Stimulated activated CD8-positive, alpha-beta memory T cell treated with anti-CD3 and anti-CD28 coated beads, Interleukin-7, amount 100 ng/mL, for 4 hours (primary cell): ENCODE measurements at places on chromosomes 7 and 10.

DNA sequence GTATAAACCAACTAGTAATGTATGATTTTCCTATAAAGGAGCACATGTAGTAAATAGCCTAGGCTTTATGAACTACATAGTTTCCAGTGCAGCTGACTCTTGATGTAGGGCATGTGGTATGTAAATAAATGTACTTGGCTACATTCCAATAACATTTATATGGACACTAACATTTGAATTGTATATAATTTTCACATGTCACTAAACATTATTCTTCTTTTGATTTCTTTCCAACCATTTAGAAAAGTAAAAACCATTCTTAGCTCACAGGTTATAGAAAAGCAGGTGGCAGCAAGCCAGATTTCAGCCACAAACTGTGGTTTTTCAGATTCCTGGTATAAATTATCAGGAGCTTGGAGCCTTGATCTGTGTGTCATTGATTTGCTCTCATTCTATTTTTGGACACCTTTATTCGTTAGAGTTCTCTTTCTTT, 1182.0 kb downstream of the CNTNAP2 start:
- DNase-seq: no peak

- no peak for DNase-seq
Observed at GRCh38 chr10:97363071-97363470, 28.5 kb upstream of the FRAT2 start.

- DNase-seq: no peak
Observed at GRCh38 chr7:4015996-4016395, 666.1 kb upstream of the FOXK1 start.

GRCh38 chr7:6284055-6284400, 11.6 kb upstream of the CYTH3 start:
- DNase-seq: no peak

DNA sequence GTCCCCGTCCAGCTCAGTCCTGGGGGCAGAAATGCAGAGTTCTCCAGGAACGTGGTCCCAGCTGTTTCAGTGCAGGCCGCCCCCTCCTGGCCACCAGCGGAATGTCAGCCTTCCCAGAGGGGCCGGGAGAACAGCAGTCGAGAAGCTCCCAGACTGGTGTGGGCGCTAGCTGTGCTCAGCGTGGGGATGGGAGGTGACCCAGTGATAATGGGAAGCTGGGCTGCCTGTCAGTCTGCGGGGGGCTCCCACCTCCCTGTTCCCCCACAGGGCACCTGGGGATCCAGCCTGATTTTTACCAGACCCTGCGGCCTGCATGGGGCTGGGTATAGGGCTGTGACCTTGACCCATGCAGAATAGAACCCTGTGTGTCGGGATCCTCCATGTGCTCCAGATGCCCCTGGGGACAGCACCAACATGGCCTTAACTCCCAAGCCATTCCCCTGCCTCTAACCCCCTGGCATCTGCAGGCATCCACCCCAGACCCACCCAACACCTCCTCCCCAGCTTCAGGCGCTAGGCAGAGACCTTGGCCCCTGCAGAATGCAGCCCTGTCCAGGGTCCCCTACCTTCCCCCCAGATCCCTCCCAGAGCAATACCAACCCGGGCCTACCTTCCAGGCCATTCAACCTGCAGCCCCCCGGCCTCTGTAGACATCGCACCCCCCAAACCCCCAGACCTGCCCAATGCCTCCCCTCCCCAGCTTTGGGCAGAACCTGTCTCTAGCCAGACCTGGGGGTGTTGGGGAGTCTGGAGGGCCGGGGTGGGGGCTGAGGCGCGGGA, 880 bp upstream of the ELN start:
- DNase-seq: peak; percentile 23

DNA sequence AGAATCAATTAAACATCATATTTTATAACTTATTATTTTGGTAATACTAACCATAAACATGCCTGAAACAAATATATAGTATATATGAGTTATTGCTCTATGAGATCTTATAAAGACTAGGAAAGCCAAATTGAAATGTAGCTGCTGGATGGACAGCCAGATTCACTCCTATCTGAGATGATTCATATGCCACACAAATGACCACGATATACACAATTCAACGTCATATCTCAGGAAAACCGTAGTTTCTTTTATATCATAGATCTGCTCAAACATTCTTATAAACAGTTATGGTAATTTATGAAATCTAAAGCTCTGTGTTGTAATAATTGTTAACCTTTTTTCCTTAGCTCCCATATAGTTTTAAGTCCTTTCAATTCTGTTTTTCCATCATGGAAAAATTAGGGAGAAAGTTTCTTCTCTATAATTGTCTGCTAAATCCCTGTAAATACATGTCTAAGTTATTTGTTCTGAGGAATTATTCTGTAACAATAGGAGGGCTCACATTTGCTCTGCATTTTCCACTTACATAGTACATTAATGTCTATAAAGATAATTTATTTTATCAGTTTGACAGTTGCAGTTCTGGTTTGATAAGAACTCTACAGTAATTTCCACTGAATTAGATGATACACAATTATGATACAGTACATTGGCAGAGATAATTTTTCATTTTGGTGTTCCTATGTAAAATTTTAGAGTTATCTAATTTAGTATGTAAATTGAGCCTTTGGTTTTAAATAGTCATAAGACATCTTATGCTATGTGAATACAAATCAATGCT, 42.7 kb downstream of the GNAT3 start:
- DNase-seq: no peak

- no peak for DNase-seq
Observed at GRCh38 chr10:4865945-4866661, 40.1 kb downstream of the AKR1E2 start.

- no peak for DNase-seq
Observed at GRCh38 chr7:25775999-25776743, 375.8 kb upstream of the NFE2L3 start.

GRCh38 chr7:20241911-20242261, 24.7 kb upstream of the MACC1 start:
- DNase-seq: no peak

GRCh38 chr7:157228864-157229422, 90.2 kb downstream of the UBE3C start:
- DNase-seq: no peak

- DNase-seq: no peak
Observed at GRCh38 chr7:2824678-2825461, 19.2 kb downstream of the GNA12 start.

- no peak for DNase-seq
Observed at GRCh38 chr10:122577311-122577885, 16.8 kb downstream of the DMBT1 start.

DNA sequence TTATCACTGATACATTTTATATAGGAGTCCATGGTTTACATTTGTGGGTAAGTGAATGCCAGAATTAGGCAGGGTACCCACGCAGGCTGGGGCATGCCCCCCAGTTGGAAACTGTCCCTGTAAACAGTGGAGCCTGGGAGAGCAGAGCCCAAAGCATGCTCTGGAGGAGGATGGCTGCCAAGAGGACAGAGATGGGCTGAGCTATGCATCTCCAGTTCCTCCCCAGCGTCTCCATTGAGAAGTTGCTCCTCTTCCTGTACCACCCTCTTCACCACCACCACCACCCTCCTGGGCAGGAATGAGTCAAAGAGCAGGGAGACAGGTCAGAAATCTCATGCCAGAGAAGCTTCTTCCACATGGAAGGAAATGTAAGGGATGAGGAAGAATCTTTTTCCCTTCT, 67.7 kb upstream of the KMT2E start:
- no peak for DNase-seq

- DNase-seq: peak; percentile 76
Observed at GRCh38 chr7:2978408-2978807, 65.3 kb downstream of the CARD11 start.

GRCh38 chr10:90112681-90113080, 411.3 kb downstream of the KIF20B start:
- DNase-seq: no peak

GRCh38 chr7:95550546-95550945, 45.8 kb downstream of the PDK4 start:
- no peak for DNase-seq

DNA sequence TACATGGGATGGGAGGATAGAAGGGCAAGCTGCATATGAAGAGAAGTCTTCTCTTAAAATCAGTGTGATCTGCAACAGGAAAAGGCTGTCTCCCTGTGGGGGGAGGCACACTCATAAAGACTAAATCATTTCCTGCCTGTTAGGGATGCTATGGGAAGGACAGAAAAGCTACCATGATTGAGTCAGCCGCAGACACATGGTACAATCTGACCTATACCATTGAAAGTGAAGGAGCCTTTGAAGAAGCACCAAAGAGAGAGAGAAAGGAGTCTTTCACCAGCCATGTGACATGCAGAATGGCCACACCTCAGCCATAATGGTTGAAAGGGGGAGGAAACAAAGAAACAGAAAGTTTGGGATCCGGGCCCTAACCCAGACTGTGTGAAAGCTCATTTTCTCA, 29.1 kb downstream of the NUDCD3 start:
- no peak for DNase-seq

GRCh38 chr7:7329326-7329725, 147.0 kb downstream of the C1GALT1 start:
- DNase-seq: no peak

GRCh38 chr7:151468217-151469018, 28.5 kb upstream of the CRYGN start:
- no peak for DNase-seq

DNA sequence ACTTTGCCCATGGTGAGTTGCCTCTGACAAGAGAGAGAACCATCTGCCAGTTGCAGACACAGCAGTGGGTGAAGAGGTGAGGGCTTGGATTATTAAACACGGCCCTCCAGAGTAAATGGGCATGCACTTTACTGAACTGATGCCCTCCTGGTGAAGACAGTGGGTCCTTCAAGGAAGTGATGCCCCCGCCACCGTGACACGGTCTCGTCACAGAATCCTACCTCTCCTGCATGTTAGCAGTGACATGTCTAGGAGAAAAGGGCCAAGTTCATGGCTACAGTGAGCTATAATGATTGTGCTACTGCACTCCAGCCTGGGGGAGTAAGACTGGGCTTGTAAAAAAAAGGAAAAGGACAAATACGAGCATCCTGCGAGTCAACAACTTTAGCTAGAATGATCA, 2.4 kb downstream of the BNIP3 start:
- DNase-seq: no peak

DNA sequence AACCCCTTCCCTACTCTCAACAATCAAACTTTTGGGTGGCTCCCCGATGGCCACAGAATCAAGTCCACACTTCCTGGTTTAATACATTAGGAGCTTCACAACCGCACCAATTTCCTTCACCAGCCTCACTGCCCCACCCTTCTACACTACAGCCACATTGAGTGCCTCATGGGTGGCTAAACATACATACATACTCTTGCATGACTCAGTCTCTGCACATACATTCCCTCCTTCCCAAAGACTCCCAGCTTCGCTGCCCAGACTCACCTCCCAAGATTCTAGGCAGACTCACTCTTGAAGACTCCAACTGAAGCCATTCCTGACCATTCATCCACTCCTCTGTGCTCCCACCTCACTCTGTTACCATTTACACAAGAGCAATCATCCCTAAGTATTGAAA, 15.9 kb downstream of the VPS41 start:
- no peak for DNase-seq

- no peak for DNase-seq
Observed at GRCh38 chr10:130894471-130894870, 417.1 kb downstream of the TCERG1L start.

DNA sequence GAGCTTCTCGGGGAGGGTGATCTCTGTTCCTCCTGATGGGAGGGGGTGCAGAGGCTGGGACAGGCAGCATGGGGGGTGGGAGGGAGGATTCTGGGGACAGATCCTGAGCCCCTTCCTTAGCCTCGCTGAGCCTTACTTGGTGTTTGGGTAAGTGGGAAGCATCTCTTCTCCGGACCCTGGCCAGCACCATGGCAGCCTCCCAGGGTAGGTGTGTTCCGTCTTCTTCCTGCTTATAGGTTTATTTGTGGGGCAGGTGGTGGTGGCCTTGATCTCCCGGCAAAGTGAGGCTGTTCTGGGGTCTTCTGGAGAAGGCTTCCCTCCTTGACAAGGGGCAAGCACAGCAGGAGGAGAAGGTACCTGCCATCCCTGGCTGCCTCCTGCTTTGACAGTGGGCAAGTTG, 226.9 kb downstream of the GLRX3 start:
- no peak for DNase-seq

GRCh38 chr7:30644286-30644955, 37.8 kb downstream of the CRHR2 start:
- DNase-seq: no peak

DNA sequence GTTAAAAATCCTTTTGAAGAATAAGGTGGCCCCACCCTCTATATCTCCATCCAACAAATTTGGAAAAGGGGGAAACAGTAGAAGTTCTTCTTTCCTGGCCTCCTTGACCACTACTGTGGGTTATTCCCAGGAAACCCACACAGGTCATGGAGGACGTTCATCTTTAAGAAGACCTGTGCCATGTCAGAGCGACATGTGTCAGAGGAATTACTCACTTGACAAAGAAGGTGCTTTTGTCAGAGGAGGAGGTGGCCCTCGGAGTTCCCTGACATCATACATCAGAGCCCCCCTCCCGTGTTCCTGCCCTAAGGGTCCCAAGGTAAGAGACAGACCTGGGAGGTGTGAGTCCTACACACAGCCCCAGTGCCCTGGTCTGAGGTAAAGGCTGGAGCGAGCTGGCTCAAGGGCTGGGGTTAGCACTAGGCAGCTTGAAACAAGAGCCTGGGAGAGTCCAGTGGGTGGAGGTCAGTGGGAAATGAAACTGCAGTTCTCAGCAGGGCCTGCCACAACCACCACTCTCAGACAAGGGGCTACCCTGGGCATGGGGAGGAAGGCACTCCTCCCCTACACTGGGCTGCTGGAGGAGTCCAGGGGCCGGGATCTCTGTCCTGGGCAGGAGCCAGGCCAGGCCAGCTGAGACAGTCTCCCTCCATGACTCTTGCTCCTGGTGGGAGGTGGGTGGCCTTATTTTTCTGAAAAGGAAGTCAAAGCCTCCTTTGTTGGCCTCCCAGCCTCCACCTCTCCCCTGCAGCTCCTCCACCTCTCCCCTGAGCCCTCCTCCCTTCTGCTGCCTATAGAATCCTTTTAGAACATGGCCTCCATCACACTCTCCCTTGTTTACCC, 21.8 kb upstream of the ZMIZ1 start:
- no peak for DNase-seq

DNA sequence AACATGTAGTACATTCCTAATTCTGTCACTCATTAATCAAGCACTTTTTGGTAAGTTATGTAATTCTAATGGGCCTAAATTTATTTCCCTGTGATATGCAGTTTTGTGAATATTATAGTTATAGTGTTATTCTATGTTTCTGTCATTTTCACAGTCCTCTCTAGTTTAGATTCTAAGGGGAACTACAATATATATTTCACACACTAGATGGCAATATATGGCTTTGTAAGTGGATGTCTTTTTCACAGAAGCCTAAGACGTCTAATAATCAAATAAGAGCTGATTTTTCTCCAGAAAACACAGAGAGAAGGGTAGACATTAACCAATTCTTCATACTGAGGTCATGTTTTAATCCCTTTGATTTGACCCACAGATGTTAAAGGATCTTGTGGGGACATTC, 18.0 kb downstream of the RNLS start:
- no peak for DNase-seq

- no peak for DNase-seq
Observed at GRCh38 chr7:130476297-130477150, 15.4 kb upstream of the MEST start.

DNA sequence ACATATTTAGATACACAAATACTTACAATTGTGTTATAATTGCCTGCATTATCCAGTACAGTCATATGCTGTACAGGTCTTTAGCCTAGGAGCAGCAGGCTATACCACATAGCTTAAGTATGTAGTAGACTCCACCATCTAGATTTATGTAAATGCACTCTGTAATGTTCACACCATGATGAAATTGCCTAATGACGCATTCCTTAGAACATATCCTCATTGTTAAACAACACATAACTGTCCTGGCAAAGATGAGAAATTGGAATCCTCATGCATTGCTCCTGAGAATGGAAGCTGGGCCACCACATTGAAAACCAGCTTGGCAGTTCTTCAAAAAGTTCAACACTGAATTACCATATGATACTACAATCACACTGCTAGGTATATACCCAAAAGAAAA, 1002.8 kb upstream of the CELF2 start:
- DNase-seq: no peak
